Osteoblast (primary cell): ENCODE measurements at places on chromosomes 7 and 10. TPM values are rescaled to one million over a fixed set of nuclear protein-coding genes. Genes with fewer than 3 reads are reported as not detected.
A peak's percentile ranks its signal among the peaks of the same experiment; 100 is the strongest.

- H3K36me3 ChIP-seq: no peaks in the 10 kb centered on the region
- H3K4me1 ChIP-seq: no peaks in the 10 kb centered on the region
- H3K27ac ChIP-seq: no peak overlapping the region
- H3K27me3 ChIP-seq: no peaks in the 10 kb centered on the region
- DNase-seq: no peak
- no peak overlapping the region for H3K4me3 ChIP-seq
These were observed 22.7 kb upstream of the TCTN3 start for GRCh38 chr10:95716466-95716865.

GRCh38 chr10:23094786-23095403 is 484 bp upstream of the MSRB2 start:
- no peaks in the 10 kb centered on the region for H3K27me3 ChIP-seq
- peaks cover 13% of the 10 kb centered on the region for H3K4me1 ChIP-seq
- H3K4me3 ChIP-seq: peak overlapping the region; percentile 82
- no peak for DNase-seq
- no peaks in the 10 kb centered on the region for H3K36me3 ChIP-seq

DNA sequence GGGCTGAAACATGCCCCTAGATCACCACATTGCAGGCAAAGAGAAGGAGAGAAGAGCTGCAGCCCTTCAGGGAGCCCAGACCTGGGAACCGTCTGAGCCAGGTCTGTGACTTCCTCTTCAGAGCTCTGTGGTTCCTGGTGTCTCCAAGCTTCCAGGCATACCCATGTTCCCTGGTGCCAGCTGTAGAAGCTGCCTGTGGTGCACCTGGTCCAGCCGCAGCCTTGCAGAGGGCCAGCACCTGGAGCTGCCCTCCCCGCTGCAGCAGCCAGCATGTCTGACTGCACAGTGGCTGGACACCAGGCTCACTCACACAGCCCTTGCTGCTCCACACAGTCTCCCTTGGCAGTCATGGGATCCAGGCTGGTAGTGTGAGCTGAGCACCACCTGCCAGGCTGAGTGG is 33.6 kb downstream of the C7orf25 start:
- no peaks in the 10 kb centered on the region for H3K36me3 ChIP-seq
- H3K27me3 ChIP-seq: peaks cover 6% of the 10 kb centered on the region
- H3K4me1 ChIP-seq: no peaks in the 10 kb centered on the region

LMOD2 gene
- total RNA-seq: not detected in 2 replicates

TMEM139 gene
- not detected in 2 replicates for total RNA-seq

DNA sequence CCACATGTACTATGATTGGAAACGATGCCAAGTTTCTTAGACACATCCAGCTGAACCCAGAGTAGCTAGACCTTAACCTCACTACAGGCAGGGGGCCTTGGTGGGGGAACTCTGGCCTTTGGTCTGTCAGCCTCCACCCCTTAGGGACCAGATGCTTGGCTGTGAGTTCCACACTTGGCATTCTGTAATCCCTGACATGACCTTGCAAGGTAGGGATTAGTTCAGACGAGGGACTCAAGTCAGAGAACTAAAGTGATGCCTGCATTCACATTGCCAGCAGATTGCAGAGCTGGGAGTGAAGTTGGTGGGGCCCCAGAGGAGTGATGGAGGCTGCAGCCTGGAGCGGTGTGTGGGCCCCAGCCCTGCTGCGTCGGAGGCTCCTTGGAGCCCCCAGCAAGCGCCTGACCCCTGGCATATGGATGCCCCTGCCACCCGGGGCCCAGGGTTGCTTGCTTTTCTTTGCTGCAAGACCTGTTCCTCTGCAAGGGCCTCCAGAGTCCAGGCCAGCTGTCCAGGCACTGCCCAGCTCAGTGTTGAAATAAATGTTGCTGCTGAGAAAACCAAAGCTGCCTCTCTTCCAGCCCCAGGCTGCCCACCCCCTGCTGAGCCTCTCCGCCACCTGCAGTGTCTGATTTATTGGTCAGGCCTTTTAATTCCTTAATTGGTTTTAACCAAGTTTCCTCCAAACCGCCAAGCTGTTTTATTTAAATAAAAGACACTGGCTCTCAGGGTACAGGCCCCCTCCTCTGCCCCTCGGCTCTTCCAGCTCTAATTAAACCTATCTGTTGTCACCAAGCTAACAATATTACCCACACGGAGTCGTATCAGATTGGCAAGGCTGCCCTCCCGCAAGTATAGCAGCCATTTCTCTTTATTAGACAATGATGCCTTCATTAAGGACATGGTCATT is 4.7 kb downstream of the NPTX2 start:
- peaks cover 15% of the 10 kb centered on the region for H3K27me3 ChIP-seq
- H3K27ac ChIP-seq: no peak overlapping the region
- peaks cover 14% of the 10 kb centered on the region for H3K4me1 ChIP-seq
- H3K4me3 ChIP-seq: no peak overlapping the region
- H3K36me3 ChIP-seq: no peaks in the 10 kb centered on the region
- DNase-seq: no peak

GRCh38 chr7:36775061-36775620 is 50.8 kb upstream of the AOAH start:
- no peak overlapping the region for H3K4me3 ChIP-seq
- H3K36me3 ChIP-seq: no peaks in the 10 kb centered on the region
- no peaks in the 10 kb centered on the region for H3K4me1 ChIP-seq
- H3K27ac ChIP-seq: no peak overlapping the region
- no peaks in the 10 kb centered on the region for H3K27me3 ChIP-seq

- no peaks in the 10 kb centered on the region for H3K4me1 ChIP-seq
- no peaks in the 10 kb centered on the region for H3K27me3 ChIP-seq
- no peak overlapping the region for H3K4me3 ChIP-seq
These were observed 78.3 kb downstream of the MMRN2 start for GRCh38 chr10:86878983-86879713.

DNA sequence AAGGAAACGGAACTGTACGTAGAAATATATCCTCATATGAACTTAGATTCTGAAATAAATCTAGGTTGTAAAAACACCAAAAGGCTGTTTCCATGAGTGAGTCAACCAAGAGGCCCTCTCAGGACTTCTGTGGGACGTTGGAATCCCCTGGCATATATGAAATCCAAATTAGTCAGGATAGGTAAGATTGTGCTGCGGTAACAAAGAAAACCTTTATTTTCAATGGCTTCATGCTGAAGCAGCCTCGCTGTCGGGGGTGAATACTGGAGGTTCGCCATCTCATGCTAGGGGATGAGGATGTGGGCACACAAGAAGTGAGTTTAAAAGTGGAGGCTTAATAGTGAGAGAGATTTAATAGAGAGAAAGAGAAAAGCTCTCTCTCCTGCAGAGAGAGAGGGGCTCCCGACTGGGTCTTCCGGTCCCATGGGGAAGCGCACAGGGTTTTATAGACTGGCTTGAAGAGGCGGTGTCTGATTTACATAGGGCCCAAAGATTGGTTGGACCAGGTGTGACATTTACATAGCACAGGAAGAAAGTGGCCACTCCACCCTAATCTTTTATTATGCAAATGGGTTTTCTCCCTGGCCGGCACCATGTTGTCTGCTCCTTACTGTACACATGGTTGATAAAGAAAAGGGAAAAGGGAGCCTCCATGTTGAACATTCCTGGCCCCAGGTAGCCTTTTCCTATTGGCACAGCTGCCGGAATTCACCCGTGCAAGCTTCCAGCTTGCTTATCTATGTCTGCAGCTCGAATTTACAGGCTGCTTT is 52.3 kb upstream of the SEPHS1 start:
- no peaks in the 10 kb centered on the region for H3K4me1 ChIP-seq
- no peak overlapping the region for H3K4me3 ChIP-seq
- DNase-seq: no peak

- peak; percentile 85 for DNase-seq
- H3K4me1 ChIP-seq: peaks cover 8% of the 10 kb centered on the region
- H3K27me3 ChIP-seq: no peaks in the 10 kb centered on the region
- no peaks in the 10 kb centered on the region for H3K36me3 ChIP-seq
These were observed 130.1 kb downstream of the NEBL start for GRCh38 chr10:20767028-20767427.

NODAL gene
- not detected in 2 replicates for total RNA-seq

GRCh38 chr10:22534849-22535604 is 179.4 kb downstream of the PIP4K2A start:
- no peaks in the 10 kb centered on the region for H3K4me1 ChIP-seq
- H3K27me3 ChIP-seq: no peaks in the 10 kb centered on the region
- H3K27ac ChIP-seq: no peak overlapping the region
- peak; percentile 55 for DNase-seq

CH25H gene
- total RNA-seq: 5.8 and 13.0 TPM in 2 replicates

GRCh38 chr7:25389489-25390106 is 161.3 kb upstream of the NPVF start:
- DNase-seq: peak; percentile 29
- H3K36me3 ChIP-seq: no peaks in the 10 kb centered on the region
- no peaks in the 10 kb centered on the region for H3K27me3 ChIP-seq
- peaks cover 7% of the 10 kb centered on the region for H3K4me1 ChIP-seq
- H3K4me3 ChIP-seq: no peak overlapping the region
- no peak overlapping the region for H3K27ac ChIP-seq

DNA sequence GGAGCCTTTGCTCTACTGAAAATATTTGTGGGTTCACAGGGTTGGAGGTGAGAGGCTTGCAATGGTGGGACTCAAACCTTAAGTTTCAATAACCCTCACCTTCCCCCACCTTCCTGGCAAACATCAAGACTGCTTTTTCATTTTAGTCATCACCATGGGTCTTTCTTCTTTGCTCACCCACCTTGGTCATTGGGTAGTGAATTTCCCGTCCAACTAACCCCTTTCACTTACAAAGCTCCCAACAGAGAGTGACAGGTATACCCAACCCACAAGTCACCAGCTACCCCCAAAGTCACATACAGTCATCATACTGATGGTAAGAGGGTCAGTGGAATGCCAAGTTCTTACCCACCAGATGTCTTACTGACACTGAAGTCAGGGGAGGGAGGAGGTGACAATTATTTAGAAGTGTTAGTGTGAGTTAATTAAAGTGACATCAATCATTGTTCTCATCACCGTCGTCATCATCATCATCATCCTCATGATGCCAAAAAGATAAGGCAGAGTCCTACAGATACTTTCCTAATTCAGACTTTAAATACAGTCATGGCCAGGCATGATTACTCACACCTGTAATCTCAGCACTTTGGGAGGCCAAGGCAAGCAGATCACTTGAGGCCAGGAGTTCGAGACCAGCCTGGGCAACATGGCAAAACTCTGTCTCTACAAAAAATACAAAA is 49.0 kb downstream of the PIK3AP1 start:
- no peak for DNase-seq
- H3K27ac ChIP-seq: no peak overlapping the region
- no peak overlapping the region for H3K4me3 ChIP-seq

- no peak for DNase-seq
- H3K27me3 ChIP-seq: no peaks in the 10 kb centered on the region
- H3K4me3 ChIP-seq: no peak overlapping the region
- no peaks in the 10 kb centered on the region for H3K36me3 ChIP-seq
- H3K27ac ChIP-seq: no peak overlapping the region
- peaks cover 19% of the 10 kb centered on the region for H3K4me1 ChIP-seq
These were observed 3.0 kb upstream of the NCAPG2 start for GRCh38 chr7:158707610-158708009.

GRCh38 chr10:110901954-110902819 is 16.8 kb downstream of the BBIP1 start:
- peaks cover 28% of the 10 kb centered on the region for H3K36me3 ChIP-seq

SPAG6 gene
- not detected in 2 replicates for total RNA-seq

SPDYE5 gene
- total RNA-seq: under 0.01 TPM in 1 of 2 replicates, not detected in the other

GRCh38 chr7:77537778-77538280 is 734 bp downstream of the PTPN12 start:
- no peaks in the 10 kb centered on the region for H3K27me3 ChIP-seq
- no peaks in the 10 kb centered on the region for H3K36me3 ChIP-seq
- H3K27ac ChIP-seq: peak overlapping the region; percentile 94
- peaks cover 20% of the 10 kb centered on the region for H3K4me1 ChIP-seq

DNA sequence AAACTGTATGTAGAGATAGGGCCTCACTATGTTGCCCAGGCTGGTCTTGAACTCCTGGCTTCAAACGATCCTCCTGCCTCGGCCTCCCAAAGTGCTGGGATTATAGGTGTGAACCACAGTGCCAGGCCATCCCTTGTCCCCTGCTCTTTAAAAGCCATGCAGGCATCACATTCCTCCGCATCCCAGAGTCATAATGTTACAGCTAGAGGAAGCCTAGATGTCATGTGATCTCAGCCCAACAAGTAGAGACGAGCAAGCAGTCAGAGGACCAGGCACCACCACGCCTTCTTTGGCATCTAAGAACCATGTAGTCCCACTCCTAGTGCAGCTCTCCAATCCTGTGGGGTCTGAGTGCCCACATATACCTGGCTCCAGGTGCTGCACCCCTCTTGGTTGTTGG is 13.1 kb downstream of the PODXL start:
- no peaks in the 10 kb centered on the region for H3K27me3 ChIP-seq
- H3K27ac ChIP-seq: no peak overlapping the region
- H3K4me1 ChIP-seq: peaks cover 13% of the 10 kb centered on the region
- peak; percentile 11 for DNase-seq

- DNase-seq: no peak
- H3K27ac ChIP-seq: no peak overlapping the region
- H3K4me3 ChIP-seq: no peak overlapping the region
- no peaks in the 10 kb centered on the region for H3K4me1 ChIP-seq
- no peaks in the 10 kb centered on the region for H3K27me3 ChIP-seq
- no peaks in the 10 kb centered on the region for H3K36me3 ChIP-seq
These were observed 257.0 kb upstream of the AUTS2 start for GRCh38 chr7:69341288-69341687.

DNA sequence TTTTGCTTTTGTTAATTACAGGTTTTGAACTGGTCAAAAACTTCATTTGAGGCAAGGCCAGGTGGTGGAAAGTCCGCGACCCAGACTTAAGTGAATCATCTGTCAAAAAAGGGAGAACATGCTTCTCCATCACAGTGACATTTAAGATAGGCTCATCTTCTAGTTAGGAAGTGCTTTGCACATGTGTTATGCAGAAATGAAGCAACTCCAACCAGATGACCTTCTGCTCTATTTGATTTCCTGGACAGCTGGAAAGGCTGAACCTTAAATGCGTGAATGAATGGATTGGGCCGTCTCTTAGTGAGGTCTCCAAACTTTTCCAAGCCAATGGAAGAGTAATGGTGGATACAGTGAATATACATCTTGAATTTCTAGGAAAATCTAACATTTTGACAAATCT is 101.6 kb upstream of the FAM13C start:
- no peak overlapping the region for H3K4me3 ChIP-seq
- H3K36me3 ChIP-seq: no peaks in the 10 kb centered on the region
- no peak overlapping the region for H3K27ac ChIP-seq
- no peak for DNase-seq

DNA sequence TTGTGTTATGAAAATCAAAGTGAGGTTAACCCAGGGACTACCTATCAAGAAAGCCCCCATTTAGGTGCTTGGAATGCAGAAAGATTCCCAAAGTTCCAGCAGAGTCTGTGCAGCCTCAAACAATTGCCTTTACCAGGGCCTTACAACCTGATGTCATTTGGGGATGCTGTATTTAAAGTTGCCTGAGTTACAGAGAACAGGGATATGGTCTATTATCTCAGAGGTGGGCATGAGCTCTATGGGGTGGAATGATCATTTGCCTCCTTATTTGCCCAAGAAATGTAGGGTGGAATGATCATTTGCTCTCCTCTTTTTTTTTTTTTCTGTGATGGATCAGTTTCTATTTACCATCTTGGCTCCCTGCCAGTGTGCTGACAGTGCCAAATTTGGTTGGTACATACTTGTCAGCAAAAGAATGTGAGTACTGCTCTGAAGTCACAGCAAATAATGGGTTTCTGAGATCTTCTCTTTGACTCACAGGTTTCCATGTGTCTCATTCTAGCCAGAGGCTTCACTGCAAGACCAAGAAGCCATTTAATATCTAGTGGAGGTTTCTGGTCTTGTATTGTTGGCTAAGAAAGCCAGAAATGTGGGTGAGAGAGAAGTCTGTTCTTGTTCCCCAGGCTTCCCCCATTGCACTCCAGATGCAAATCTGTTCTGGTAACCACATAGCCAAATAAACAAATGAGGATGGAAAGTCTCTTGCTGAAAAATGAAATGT is 45.5 kb upstream of the ZNRF2 start:
- H3K36me3 ChIP-seq: no peaks in the 10 kb centered on the region
- H3K4me3 ChIP-seq: no peak overlapping the region
- peaks cover 27% of the 10 kb centered on the region for H3K27me3 ChIP-seq
- no peaks in the 10 kb centered on the region for H3K4me1 ChIP-seq
